ENCODE measurements at places on chromosomes 12 and 14.

DNA sequence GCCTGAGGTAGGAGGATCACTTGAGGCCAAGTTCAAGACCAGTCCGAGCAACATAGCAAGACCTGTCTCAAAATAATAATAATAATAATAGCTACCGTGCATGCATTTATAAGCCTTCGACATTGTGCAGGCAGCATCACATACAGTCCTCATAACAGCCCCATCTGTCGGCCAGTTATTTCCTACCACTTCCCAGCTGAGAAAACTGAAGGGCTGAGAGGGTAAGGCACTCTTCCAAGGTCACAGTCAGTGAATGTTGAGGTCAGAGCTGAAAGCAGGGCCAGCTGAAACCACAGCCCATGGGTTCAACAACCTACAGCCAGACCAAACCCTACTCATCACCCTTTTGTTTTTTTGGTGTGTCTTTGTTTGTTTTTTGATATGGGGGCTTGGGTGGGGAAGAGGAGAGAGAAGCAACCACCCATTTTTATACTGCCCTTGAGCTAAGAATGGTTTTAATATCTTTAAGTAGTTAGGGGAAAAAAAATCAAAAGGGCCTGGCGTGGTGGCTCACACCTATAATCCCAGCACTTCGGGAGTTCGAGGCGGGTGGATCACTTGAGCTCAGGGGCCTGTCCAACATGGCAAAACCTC is 16.8 kb upstream of the ITPK1 start:
- no peak for DNase-seq

DNA sequence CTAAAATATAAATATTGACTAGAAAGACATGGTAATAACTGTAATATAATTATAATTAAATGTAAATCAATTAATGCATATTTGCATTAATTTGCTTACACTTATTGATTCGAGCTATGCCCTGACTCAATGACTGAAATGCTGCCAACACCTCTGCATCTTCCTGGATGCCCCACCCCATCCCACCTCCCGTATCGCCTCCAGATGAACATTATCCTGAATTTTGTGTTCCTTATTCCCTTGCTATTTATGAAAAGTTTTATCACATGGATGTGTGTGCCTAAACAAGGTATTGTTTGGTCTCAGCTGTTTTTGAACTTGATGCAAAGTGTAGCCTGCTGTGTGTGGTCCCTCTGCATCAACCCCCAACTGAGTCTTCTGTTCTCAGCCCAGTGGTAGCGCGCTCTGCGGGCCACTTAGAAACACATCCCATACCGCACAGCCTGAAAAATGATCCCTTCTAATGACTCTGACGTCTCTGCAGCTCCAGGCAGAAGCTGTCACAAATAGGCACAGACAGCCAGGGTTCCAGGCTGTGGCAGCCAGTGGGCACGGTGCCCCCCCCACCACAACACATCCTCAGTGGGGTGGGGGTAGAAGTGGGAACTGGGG is 96.5 kb downstream of the PRMT8 start:
- DNase-seq, result no peak

GRCh38 chr12:59388176-59388575 is 207.7 kb upstream of the SLC16A7 start:
- DNase-seq, result no peak

DNA sequence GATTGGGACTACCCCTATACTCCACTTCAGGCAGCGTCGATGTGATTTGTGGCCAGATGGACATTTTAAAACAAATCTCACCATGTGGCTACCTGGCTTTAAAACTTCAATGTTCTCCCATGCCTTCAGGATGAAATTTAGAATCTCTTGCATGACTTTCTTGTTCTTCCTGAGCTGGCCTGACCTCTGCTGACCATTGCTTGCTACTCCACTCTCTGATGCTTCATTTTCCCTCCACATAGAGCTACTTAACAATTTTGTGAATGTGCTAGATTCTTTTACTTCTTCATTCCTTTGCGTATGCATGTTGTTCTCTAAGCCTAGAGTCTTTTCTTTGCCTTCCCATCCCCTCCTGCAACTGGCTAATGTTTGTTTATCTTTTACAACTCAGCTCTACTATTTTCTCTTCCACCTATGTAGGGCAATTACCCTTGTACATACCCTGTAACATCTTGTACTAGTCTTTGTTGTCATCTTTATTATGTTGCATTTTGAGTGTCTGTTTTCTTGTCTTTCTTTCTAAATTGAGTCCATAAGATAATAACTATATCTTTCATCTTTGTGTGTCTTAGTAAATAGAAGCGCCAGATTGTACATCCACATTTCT is 41.2 kb downstream of the YLPM1 start:
- no peak for DNase-seq

- DNase-seq, result no peak
Observed at GRCh38 chr14:69625299-69626131, 14.1 kb downstream of the SUSD6 start.
